ENCODE measurements at places on chromosomes 6 and 20. TPM values are rescaled to one million over a fixed set of nuclear protein-coding genes. Genes with fewer than 3 reads are reported as not detected.

- no peaks in the 10 kb centered on the region for H3K27me3 ChIP-seq
- H3K4me3 ChIP-seq, result no peak overlapping the region
- H3K36me3 ChIP-seq, result no peaks in the 10 kb centered on the region
- no peak for DNase-seq
These were observed 258.1 kb downstream of the LRFN2 start for GRCh38 chr6:40328986-40329545.

The ADAM33 gene
- not detected for total RNA-seq

GRCh38 chr6:123039431-123039830 is 43.4 kb downstream of the CLVS2 start:
- H3K27ac ChIP-seq, result no peak overlapping the region
- no peaks in the 10 kb centered on the region for H3K27me3 ChIP-seq
- peaks cover 23% of the 10 kb centered on the region for H3K4me1 ChIP-seq
- H3K4me3 ChIP-seq, result no peak overlapping the region
- peaks cover 24% of the 10 kb centered on the region for H3K36me3 ChIP-seq

GRCh38 chr6:12939314-12939713 is 222.7 kb downstream of the PHACTR1 start:
- no peaks in the 10 kb centered on the region for H3K4me1 ChIP-seq
- no peak overlapping the region for H3K27ac ChIP-seq
- H3K36me3 ChIP-seq, result no peaks in the 10 kb centered on the region
- no peak for DNase-seq

DNA sequence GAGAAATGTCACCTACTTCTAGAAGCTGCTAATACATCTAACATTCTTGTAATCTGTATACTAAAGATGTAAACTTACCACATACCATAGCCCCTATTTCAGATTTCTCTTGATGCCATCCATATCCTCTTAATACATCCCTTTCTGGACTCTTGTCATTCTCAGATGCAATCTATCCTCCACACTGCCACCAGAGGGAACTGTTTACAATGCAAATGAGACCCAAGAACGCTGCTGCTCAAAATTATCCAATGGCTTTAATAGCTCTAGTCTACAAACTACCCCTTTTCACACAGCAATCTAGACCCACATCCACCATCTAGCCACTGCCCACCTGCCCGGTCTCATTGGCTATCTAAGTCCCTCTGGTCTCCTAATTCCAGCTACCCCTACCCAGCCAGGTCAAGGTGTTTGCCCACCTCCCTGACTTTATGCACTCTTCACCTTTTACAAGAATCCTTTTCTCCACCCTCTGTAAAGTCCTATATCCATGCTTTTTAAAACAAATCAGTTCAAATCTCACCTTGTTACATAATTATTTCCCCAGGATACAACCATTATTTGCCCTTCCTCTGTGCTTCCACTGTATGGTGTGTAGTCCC is 14.8 kb downstream of the FAXC start:
- H3K27me3 ChIP-seq, result no peaks in the 10 kb centered on the region
- H3K4me1 ChIP-seq, result no peaks in the 10 kb centered on the region
- H3K36me3 ChIP-seq, result no peaks in the 10 kb centered on the region
- no peak overlapping the region for H3K27ac ChIP-seq
- H3K4me3 ChIP-seq, result no peak overlapping the region

GRCh38 chr6:35754452-35755277 is 17.8 kb downstream of the ARMC12 start:
- no peak overlapping the region for H3K4me3 ChIP-seq
- no peaks in the 10 kb centered on the region for H3K27me3 ChIP-seq
- no peak overlapping the region for H3K27ac ChIP-seq

The AKAP12 gene
- total RNA-seq, result 37.3 TPM
